ENCODE measurements at places on chromosomes 5 and 9.

- DNase-seq, result no peak
These were observed 17.9 kb upstream of the DAPK1 start for GRCh38 chr9:87479801-87480201.

- no peak for DNase-seq
These were observed 48.4 kb downstream of the NDFIP1 start for GRCh38 chr5:142156839-142157463.

- no peak for DNase-seq
These were observed 105.9 kb downstream of the GIN1 start for GRCh38 chr5:103013933-103014552.

DNA sequence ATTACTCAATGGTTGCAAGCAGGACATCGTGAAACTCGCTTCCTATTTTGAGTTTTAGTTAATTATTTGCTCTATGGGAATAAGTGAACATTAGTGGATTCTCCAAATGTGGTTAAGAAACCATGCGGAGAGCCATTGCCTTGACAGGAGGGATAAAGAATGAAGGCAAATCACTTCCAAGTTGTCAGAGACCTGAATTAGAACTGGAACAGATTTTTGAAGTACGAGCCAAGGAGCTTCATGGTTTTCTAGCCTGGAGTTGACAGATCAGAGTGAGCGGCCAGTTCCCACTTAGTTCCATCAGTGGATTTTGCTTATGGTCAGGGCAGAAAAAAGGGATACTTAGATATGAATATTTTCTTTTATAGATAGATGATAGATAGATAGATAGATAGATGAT is 171.4 kb upstream of the CDH10 start:
- no peak for DNase-seq

DNA sequence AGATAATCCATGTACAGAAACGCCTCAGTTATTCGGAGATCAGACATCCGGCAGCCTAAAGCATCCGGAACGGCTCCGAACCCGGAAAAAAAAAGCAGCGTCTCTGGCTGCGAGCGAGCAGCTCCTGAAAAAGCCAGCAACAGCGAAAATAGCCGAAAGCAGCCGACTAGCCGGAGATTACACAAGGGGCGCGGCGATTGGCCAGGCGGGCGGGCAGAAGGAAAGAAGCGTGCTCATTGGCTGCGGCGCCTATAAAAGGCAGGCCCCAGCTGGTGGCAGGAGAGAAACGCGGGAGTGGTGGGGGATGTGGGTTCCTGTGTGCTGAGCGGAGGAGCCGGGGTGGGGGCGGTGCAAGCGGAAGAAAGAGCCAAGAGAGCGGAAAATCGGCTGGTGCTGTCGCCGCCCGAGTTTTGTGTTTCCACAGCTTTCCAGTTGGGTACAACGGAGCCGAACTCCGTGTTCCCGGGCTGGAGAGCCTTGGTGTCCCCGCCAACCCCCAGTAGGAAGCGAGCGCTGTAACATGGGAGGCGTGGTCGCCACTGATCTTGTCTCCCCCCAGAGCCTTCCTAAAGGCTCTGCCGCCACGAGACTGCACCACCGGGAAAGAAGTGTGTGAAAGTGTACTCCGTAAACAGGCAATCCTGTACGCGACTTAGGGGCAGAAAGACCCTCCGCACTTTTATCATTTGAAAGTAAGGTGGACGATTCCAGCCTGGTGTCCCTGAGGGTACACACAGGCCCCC is at the start of gene ARL15:
TSS of gene ARL15 (minus strand) at position 141 of the 743 bp plus-strand sequence.
- DNase-seq, result peak; percentile 94

- no peak for DNase-seq
These were observed 1.3 kb upstream of the PARP8 start for GRCh38 chr5:50665091-50665490.

DNA sequence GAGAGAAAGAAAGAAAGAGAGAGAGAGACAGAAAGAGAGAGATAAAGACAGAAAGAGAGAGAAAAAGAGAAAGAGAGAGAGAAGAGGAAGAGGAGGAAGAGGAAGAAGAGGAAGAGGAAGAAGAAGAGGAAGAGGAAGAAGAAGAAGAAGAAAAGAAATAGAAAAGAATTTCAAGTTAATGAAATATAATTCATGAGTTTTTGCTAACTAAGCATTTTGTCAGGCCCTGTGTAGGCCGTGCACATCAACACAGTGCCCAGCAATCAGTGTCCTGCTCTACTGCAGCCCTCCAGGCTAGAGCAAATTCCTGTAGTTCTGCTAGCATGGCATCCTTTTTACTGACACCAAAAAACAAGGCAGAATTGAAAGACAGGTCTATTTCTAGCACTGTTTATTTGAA is 62.1 kb downstream of the PLPP1 start:
- no peak for DNase-seq

- DNase-seq, result no peak
These were observed 247.2 kb downstream of the NTRK2 start for GRCh38 chr9:84916769-84917168.

- no peak for DNase-seq
These were observed 26.7 kb upstream of the ADAMTS2 start for GRCh38 chr5:179371681-179372680.

- no peak for DNase-seq
These were observed 25.5 kb downstream of the NFIB start for GRCh38 chr9:14288433-14288832.

DNA sequence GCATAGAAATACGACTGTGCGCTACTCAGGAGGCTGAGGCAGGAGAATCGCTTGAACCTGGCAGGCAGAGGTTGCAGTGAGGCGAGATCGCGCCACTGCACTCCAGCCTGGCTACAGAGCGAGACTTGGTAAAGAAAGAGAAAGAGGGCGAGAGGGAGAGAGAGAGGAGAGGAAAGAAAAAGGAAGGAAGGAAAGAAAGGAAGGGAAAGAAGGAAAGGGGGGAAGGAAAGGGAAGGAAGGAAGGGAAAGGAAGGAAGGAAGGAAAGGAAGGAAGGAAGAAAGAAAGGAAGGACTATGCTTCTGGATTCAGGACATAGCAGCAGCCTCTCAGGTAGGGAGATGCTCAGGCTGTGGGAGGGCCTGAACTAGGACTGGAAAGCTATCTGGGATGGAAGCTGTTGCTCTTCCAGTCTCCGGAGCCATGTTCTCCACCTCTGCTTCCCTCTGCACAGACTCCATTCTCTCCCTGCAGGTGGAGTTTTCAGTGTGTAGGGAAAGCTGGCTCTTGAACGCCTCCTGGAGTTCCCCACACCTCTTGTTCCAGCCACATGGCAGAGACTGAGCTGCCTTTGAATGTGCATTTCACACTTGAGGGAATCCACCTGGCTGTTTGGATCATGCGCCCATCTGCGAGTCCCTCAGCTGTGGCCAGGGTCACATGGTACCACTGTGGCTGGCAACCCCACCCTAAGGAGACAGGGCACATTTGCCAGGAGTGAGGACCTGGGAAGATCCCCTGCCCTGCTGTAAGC is 9.1 kb downstream of the SWI5 start:
- no peak for DNase-seq

- no peak for DNase-seq
These were observed 9.3 kb downstream of the ADCY2 start for GRCh38 chr5:7405277-7405676.

DNA sequence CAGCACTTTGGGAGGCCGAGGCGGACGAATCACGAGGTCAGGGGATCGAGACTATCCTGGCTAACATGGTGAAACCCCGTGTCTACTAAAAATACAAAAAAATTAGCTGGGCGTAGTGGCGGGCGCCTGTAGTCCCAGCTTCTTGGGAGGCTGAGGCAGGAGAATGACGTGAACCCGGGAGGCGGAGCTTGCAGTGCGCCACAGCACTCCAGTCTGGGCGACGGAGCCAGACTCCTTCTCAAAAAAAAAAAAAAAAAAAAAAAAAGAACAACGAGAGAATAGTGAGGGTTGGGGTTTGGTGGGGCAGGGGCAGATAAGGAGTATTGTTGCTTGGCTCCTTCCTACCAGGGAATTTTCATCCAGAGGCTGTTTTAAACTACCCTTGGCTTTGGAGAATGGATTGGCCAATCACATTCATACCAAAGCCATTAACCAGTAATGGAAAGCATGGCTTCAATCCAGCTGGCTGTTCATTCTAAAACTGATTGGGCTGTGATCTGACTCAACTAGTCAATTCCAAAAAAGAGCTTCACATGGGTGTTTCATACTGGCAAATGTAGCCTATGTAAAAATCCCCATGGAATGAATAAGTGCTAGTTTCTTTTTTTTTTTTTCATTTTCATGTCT is 64.4 kb downstream of the PLCXD3 start:
- no peak for DNase-seq

DNA sequence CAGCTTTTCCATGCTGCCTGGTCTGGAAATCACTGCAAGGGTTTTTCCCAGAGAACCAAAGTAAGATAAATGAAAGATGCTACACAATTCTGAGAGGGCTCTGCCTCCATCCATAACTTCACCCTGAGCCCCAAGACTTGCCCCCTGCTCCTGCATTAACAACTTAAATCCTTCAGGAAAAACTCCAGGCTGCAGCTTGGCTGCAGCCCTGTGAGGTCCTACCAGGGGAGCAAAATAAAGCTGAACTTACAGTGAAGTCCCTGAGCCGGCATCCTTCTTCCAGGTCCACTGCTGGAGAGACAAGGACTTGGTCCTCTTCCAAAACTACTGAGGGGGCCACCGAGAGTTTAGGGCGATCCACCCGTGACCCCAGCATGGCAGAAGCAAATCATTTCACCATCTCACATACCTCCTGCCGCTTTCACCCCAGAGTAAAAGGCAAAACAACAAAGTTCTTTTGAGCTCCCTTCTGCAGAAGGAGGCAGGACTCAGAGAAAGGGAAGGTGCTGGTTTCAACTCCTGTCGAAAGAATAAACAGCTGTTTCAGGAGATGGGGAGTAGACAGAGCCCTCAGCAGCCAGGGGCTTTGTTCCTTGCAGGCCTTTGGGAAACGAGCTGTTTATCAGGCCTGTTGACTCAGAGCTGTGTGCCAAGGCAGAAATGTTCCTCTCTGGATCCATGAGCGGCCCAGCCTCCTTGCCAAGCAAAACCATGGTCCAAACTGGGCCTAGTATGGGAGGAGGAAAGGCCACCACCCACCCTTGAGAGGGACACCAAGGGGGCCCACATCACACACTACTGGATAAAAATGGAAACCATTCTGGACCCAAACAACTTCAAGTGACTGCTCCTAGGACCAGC is 20.6 kb downstream of the GGTA1 start:
- DNase-seq, result no peak

DNA sequence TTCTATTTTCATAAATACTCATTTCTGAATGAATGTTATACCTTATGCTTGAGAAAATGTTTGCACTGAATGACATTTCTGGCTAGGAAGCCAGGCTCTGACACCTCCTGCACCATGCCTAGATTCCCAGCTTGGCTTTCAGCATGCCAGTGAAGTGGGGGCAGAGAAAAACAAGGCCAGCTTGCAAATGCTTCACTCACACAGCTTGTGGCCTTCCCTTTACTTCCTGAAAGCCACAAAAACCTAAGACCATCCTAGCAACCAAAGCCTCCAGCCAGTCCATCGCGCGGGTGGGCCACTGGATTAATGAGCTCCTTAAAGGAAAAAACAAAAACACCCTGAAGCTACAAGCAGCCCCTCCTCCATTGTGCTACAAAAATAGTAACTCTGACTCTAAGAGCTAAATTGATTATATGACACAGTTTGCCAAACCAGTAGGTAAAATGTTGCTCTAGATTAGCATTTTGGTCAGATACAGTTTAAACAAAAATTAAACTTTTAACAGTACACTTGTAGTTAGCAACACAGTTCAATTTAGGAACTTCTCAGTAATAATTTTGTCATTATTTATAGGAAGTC is 159.9 kb downstream of the TSSK1B start:
- DNase-seq, result no peak

GRCh38 chr5:138962614-138963370 is 87.7 kb upstream of the LRRTM2 start:
- no peak for DNase-seq

- DNase-seq, result peak; percentile 3
These were observed 191.6 kb upstream of the MSX2 start for GRCh38 chr5:174532455-174533453.

DNA sequence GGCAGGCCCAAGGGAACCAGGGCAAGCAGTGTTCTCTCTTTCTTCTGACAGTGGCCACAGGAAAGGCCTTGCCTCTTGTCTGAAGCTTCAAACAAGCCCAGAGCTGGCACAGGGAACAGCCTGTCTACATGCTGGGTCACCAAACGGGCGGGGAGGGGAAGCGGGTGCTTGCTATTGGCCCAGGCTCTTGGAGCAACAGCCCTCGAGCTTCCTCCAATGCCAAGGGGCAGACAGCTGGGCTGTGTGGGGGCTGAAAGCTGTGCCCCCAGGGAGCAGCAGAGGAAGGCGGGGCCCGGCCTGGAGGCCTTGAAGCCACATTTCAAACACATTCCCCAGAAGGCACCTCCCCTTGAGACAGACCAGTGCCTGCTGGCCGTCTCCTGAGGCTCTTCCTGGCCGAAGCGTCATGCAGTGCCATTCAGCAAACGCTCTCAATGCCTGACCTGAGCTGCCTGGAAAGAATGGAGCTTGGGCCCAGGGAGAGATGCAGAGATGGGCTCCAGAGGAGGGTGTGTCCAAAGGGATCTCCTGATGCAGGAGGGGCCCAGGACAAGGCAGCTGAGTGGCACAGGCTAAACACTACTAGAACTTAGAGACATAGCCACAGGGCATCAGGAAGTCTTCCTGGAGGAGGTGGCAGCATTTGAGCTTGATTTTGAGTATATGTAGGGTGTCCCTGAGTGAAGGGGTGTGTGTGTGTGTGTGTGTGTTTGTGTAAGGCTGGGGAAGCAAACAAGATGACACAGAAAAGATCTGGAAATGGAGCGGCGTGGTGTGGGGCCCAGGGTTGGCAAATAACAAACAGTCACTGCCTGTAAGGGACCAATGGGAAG is 2.5 kb downstream of the FIBCD1 start:
- no peak for DNase-seq

DNA sequence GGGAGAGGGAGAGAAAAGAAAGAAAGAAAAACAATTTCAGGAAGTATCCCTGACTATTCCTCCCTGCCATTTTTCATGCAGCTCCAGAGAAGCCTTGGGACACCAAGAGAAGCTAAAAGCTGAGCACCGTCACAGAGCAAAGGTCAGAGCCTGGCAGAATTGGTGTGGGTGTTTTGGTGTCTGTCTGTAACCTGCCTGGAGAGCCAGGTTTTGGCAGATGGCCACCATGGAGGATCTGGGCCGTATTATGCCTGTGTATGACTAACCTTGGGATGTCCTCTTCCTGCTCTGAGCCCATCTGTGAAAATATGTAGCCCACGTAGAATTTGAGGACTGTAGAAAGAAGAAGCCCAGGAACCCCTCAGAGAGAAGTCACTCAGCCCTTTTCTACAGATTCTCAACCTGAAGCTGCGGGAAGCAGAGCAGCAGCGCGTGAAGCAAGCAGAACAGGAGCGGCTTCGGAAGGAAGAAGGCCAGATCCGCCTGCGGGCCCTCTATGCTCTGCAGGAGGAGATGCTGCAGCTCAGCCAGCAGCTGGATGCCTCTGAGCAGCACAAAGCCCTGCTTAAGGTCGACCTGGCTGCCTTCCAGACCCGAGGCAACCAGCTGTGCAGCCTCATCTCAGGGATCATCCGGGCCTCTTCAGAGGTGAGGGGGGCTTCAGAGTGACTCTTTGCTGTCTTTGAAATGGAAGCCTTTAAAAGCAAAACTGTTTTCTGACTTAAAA is 18.8 kb downstream of the GLE1 start:
- DNase-seq, result no peak

DNA sequence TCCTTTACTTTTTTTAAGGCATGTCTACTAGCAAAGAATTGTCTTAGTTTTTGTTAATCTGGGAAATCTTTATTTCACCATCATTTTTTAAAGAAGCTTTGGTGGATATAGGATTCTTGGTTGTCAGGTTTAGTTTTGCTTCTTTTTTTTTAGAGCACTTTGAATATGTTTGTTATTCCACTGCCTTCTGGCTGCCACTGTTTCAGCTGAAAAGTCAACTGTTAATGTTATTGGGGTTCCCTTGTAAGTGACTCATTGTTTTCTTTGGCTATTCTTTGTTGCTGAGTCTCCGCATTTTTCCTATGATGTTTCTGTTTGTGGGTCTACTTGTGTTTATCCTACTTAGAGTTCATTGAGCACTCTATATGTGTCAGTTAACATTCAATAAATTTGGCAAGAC is 44.4 kb downstream of the PHAX start:
- DNase-seq, result no peak
